ENCODE measurements at places on chromosomes 4 and X. TPM values are rescaled to one million over a fixed set of nuclear protein-coding genes. Genes with fewer than 3 reads are reported as not detected.

DNA sequence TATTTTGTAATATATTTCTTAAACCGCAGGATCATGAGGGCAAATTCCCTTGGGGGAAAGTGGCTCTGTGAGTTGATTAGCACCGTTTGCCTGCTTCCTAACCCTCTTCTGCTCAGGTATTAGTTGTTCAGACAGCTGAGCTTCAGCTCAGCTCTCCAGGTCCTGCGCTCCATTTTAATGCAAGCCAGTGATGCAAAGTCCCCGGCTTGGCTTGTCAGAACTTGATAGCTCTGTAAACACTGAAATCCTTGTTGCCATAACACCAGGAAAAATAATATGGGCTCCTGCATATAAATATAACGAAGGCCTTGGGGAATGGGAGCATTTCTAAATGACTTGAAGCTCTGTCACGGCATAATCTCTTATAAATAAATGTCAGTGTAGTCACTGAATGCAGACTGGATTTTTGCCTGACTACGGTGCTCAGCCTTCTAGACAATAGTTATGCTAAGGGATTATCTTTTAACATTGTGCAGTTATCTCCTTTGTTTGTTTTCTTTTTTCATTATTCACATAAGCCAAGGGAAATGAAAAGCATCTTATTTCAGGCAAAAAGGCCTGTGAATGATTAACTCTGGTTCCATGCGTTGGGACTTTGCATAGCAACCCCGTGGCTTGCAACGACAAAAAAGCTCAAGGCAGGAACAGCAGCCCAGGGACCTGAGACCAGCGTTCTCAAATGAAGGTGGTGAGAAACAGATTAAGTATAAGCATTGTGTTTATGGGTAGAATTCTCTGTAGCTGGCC is 253.2 kb downstream of the SPRY1 start:
- DNase-seq, result no peak

GRCh38 chr4:10622728-10623127 is 61.8 kb downstream of the CLNK start:
- DNase-seq, result no peak

- no peak for DNase-seq
Measured at GRCh38 chr4:140053185-140053584, 100.8 kb downstream of the MAML3 start.

DNA sequence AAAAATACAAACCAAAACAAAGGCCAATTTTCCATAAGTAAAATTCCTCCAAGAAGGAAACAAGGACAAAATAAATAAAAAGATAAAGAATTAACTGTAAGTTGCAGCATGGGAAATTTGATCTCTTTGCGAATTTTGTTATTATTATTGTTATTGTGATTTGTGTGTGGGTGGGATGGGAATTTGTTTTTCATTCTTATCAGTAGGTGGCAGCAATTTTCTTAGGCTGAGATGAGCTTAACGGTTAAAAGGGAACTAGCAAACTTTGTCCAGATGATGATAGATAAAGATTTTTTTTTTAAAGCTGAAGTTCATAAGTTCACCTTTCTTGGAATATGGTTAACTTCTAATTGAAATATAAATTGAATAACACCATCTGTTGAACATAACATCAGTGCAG is 83.2 kb upstream of the IL1RAPL2 start:
- DNase-seq, result no peak

- no peak for DNase-seq
Measured at GRCh38 chrX:152276277-152276676, 137.9 kb upstream of the MAGEA10 start.

GRCh38 chrX:11329021-11329420 is 35.8 kb downstream of the AMELX start:
- no peak for DNase-seq

DNA sequence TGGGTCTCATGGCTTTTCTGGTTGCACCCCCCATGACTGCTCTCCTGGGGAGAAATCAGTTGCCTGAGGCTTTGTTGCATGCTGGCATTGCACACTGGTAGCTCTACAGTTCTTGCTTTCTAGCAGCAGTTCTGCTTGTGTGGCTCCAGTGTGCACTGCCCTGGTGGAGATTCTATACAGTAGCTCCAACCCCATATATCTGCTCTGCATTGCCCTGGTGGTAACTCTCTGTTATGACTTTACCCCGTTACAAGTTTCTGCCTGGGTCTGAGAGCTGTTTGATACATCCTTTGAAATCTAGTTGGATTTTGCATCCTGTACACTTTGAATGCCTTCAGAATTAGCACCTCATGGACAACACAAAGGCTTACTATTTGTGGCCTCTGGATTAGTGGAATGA is 241.4 kb upstream of the EPHA5 start:
- no peak for DNase-seq

DNA sequence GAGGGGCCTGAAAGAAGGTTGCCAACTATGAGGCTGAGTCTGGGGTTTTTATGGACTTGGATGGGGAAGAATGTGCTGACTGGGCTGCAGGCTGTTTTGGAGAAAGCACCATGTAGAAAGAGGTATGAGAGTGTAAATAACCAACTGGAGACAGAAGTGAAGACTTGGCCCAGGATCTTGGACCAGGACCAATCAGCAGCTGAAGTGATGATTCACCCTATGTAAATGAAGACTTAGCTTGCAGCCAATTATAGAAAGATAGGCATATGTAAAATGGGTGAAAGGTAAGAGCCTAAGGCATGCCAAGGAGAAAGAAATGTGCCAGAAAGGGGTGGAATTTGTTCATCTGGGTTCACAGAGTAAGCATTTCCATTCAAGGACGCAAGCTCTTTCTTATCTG is 856.7 kb upstream of the PRKX start:
- DNase-seq, result no peak

DNA sequence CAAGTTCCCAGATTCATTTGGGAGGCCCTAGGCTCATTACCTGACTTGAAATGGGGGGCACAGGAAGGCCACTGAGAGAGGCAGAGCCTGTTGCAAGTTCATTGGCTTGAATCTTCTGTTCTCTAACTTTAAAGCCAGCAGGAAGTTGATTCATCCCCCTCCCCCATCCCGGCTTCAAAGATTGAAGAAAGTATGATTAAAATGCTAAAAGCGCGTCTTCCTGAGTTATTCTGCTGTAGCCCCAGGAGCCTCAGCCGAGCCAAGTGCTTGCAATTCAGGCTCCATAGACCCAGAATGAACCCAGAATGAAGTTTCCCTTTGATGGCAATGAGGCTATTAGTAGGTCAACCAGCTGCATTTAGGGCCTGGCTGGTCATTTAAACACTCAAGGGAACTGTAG is 14.7 kb downstream of the CHST7 start:
- DNase-seq, result no peak

DNA sequence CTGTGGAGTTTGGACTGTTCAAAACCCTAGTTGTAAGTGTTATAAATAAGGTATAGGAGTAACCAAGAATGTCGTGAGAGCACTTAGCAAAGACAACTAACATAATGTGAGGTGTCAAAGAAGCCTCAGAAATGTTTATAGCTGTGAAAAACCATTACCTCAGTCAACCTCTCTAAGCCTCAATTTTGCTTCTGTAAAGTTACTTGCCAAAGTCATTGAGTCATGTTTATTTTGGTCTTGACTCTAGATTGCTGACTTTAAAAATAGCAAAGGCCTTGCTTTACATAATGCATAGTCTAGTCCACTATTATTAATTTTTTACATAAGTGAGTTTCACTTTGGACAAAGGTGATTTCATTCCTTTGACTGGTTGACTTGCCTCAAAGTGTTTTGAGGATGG is 257.6 kb upstream of the CXXC4 start:
- DNase-seq, result no peak

GRCh38 chr4:141730805-141731204 is 94.4 kb downstream of the IL15 start:
- no peak for DNase-seq

GRCh38 chr4:59122626-59123025 is 2012.4 kb upstream of the IGFBP7 start:
- no peak for DNase-seq

GRCh38 chrX:10152086-10152485 is 4.7 kb upstream of the CLCN4 start:
- no peak for DNase-seq

DNA sequence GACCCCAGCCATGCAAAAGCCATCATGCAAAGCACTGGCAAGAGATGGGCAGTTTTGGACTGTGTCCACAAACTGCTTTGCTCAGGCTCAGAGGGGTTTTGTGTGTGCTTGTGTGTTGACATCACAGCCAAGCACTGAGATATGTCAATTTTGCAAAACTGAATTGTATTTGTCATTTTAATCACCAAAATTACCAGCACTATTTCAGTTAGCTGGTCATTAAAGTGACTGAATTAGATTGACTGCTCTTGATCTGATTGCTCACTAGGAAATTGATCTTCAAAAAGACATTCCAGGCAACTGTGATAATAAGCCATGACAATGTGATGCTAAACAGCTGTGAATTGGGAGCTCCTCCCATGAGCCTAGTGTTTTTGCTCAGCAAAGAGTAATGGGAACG is 337.3 kb upstream of the GNPDA2 start:
- no peak for DNase-seq

DNA sequence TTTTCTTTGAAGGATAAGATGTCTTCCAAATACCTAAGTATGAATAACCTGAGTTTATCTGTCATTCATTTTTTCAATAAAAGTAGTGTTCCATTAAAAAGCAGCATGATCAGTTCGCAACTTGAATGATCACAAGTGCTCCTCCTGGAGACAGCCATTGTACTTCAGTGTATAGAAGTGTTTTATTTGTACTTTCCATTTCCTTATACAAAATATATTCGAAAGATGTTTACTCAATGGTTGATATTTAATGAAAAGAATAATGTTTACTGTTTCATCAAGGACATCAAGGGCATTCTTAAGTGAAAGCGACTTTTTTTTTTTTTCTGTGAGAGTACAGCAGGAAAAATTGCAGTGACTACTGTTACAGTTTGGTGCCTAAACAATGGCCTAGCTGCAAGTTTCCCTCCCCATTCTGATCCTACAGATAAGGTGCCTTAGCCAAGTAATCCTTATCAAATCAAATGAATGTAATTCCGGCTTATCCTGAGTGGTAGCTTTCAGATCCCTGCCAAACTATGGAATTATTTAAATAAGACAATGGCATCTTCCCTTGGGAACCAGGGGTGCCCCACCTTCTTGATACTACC is 69.0 kb upstream of the IL15 start:
- no peak for DNase-seq

DNA sequence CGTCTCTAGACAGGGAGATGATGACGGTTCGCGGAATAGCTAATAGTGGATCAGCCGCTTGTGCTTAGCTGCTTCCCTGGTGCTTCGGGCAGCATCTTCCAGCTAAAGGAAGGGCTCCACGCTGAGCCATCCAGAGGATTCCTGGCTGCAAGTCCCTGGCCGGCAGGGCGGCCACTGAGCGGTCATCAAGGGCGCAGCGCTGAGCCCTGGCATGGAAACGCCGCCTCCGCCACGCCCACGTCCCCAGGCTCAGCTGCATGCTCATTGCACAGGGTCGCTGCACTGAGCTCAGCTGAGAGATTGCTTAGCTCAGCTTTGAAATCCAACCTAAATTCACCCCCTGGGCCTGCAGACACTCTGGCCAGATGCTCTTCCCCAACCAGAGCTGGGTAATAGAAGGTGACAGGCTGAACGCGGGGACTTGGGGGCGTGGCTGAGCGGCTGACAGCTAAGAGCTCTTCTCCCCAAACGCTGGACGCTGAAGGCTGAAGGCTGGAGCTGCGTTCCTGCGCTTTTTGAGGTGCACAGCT is 118.2 kb upstream of the KIT start:
- peak; percentile 42 for DNase-seq

DNA sequence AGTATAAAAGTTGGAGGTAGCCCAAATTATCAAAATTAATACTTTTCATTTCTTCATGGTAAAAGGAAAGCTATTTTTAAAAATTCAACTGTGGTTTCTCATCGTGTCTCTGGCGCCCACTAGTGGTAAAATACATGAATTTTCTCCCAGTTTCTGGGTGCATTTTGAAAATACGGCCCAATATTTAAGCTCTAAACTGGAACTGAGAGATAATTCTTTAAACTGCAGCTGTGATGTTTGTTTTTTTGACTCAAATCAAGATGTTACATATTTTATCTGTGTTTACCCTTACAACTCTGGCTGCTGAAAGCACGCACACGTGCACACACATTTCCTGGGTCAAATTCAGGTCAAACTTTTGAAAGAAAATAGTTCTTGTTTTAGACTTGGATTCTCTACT is 123.9 kb upstream of the ACSL4 start:
- DNase-seq, result no peak

DNA sequence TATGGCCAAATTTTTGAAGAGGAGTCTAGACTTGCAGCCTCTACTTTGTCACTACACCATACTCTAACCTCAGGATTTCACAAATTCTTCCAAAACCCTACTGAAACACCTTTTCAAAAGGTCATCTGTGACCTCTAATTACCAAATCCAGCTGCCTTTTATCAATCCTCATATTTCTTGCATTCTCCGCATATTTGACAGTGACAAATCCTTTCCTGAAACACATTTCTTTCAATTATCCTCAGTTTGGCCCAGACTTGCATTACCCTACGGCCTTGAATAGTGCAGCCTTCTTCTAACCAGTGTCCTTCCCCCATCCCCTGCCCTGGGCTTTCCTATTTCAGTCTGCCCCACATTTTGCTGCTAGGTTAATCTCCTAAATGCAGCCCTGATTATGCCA is 25.5 kb downstream of the MID2 start:
- no peak for DNase-seq

GRCh38 chr4:81257816-81258215 is 42.8 kb upstream of the PRKG2 start:
- DNase-seq, result no peak

The MAP7D2 gene
- total RNA-seq, result 0.46 TPM

The RASSF6 gene
- 8.3 TPM for total RNA-seq

The CT45A1 gene
- not detected for total RNA-seq

The SYNPO2 gene
- 35.3 TPM for total RNA-seq

The SHOX gene
- not detected for total RNA-seq

The RBMXL3 gene
- not detected for total RNA-seq

The ZNF674 gene
- 5.6 TPM for total RNA-seq

The STAP1 gene
- 1.4 TPM for total RNA-seq

The MAOA gene
- total RNA-seq, result 261 TPM

The TIGD4 gene
- total RNA-seq, result 2.5 TPM

The SPANXD gene
- not detected for total RNA-seq
